ENCODE measurements at places on chromosomes 7 and 10.

DNA sequence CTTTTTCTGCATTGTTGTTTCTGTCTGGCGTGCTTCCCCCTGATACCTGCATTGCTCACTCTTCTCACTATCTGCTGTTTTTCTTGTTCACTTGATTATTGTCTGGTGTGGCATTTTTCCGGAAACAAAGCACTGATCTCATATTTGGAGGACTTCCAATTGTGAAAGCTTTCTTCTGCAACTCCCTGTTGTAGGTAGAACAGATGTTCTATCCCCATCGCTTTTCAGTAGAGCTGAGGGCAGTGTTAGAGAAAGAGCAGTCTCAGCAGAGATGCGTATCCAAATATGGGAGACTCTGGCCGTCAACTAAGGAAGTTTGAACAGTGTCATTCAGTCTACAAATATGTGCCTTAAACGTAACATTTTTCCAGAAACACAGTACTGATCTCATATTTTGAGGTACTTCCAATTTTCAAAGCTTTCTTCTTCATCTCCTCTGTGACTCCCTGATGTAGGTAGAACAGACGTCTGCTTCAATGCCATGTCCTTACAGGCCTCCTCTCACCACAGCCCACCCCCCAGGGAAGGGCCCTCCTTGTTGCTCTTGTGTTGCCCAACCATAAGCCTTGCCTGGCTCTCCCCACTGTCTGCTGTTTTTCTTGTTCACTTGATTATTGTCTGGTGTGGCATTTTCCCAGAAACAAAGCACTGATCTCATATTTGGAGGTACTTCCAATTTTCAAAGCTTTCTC lies 27.1 kb upstream of the GJD4 start:
- no peaks in the 10 kb centered on the region for H3K27me3 ChIP-seq
- no peaks in the 10 kb centered on the region for H3K4me1 ChIP-seq
- no peak overlapping the region for H3K4me3 ChIP-seq
- H3K36me3 ChIP-seq: peaks cover 25% of the 10 kb centered on the region
- DNase-seq: no peak

DNA sequence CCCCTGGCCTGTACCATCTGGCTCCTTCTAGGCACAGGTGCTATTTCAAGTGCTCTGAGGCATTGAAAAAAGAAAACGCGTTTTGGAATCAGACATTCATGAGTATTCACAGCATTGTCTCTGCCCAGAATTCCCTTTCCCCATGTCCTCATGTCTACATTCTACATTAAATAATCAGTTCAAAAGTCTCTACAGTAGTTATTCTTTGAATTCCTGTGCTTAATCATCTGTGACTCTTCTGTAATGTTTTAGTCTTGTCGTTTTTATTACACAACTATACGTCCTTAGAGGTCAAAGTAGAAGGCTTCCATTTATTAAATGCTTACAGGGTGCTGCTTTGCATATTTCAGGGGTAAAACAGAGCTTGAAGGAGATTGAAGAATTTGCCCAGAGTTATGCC lies 95.7 kb downstream of the BICC1 start:
- H3K36me3 ChIP-seq: no peaks in the 10 kb centered on the region
- no peak for DNase-seq
- no peak overlapping the region for H3K27ac ChIP-seq
- H3K4me1 ChIP-seq: no peaks in the 10 kb centered on the region
- no peaks in the 10 kb centered on the region for H3K27me3 ChIP-seq

DNA sequence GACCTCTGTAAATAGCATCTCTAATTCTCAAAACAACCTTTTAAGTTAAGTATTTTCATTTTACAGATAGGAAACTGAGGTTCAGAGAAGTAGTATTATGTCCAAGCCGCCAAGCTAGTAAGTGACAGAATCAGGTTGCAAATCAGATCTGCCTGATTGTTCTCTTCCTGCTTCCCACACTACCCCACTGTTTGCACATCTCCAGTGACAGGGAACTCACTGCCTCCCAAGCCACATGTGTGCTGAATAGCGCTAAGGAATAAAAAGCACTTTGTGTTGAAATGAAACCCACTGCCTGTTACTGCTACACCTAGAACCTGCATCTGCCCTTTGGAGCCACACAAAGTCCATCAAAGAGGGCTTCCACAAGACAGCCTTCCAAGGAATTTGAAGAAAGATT lies 45.1 kb upstream of the WDR11 start:
- H3K27me3 ChIP-seq: peaks cover 23% of the 10 kb centered on the region
- no peaks in the 10 kb centered on the region for H3K36me3 ChIP-seq
- H3K4me1 ChIP-seq: no peaks in the 10 kb centered on the region
- H3K4me3 ChIP-seq: no peak overlapping the region
- no peak overlapping the region for H3K27ac ChIP-seq

- H3K36me3 ChIP-seq: peaks cover 14% of the 10 kb centered on the region
- H3K4me1 ChIP-seq: peaks cover 16% of the 10 kb centered on the region
- no peaks in the 10 kb centered on the region for H3K27me3 ChIP-seq
- H3K4me3 ChIP-seq: peak overlapping the region; percentile 93
- H3K27ac ChIP-seq: peak overlapping the region; percentile 96
- DNase-seq: peak; percentile 54
Observed at GRCh38 chr10:95906677-95907455, 909 bp upstream of the CC2D2B start.

DNA sequence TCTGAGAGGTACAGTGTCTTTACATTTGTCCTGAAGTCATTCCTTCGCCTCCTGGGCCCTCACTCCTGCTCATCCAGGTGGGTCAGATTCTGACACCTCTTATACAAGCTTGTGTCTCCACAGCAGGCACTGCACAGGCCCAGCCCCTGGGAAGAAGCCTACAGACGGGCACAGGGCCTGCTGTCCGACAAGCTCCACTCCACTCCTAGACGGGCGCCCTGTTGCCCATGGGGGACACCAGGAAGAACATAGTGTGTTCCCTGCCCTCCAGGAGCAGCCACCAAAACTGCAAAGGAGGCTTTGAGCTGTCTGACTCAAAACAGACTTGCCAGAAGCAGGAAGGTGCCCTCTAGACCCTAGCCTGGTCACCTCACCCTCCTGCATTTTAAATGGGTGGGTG lies 45.6 kb upstream of the SLC29A3 start:
- H3K4me3 ChIP-seq: no peak overlapping the region
- H3K4me1 ChIP-seq: no peaks in the 10 kb centered on the region
- DNase-seq: no peak
- no peak overlapping the region for H3K27ac ChIP-seq
- no peaks in the 10 kb centered on the region for H3K27me3 ChIP-seq
- H3K36me3 ChIP-seq: no peaks in the 10 kb centered on the region

GRCh38 chr7:936386-937054 lies 18.0 kb downstream of the ADAP1 start:
- no peaks in the 10 kb centered on the region for H3K27me3 ChIP-seq
- H3K36me3 ChIP-seq: peaks cover 49% of the 10 kb centered on the region
- peak overlapping the region; percentile 88 for H3K27ac ChIP-seq
- peaks cover 42% of the 10 kb centered on the region for H3K4me1 ChIP-seq
- H3K4me3 ChIP-seq: peak overlapping the region; percentile 33

GRCh38 chr7:112199035-112199655 lies 7.1 kb downstream of the DOCK4 start:
- no peak overlapping the region for H3K27ac ChIP-seq
- H3K27me3 ChIP-seq: peaks cover 81% of the 10 kb centered on the region
- no peaks in the 10 kb centered on the region for H3K36me3 ChIP-seq
- no peak for DNase-seq
- no peak overlapping the region for H3K4me3 ChIP-seq
- H3K4me1 ChIP-seq: peaks cover 16% of the 10 kb centered on the region

- no peaks in the 10 kb centered on the region for H3K36me3 ChIP-seq
- no peaks in the 10 kb centered on the region for H3K27me3 ChIP-seq
- H3K4me1 ChIP-seq: no peaks in the 10 kb centered on the region
- H3K27ac ChIP-seq: no peak overlapping the region
- H3K4me3 ChIP-seq: no peak overlapping the region
- DNase-seq: no peak
Observed at GRCh38 chr10:18875477-18875876, 173.1 kb upstream of the MALRD1 start.

GRCh38 chr7:79406371-79406770 lies 47.1 kb downstream of the MAGI2 start:
- H3K27me3 ChIP-seq: no peaks in the 10 kb centered on the region
- no peaks in the 10 kb centered on the region for H3K36me3 ChIP-seq

DNA sequence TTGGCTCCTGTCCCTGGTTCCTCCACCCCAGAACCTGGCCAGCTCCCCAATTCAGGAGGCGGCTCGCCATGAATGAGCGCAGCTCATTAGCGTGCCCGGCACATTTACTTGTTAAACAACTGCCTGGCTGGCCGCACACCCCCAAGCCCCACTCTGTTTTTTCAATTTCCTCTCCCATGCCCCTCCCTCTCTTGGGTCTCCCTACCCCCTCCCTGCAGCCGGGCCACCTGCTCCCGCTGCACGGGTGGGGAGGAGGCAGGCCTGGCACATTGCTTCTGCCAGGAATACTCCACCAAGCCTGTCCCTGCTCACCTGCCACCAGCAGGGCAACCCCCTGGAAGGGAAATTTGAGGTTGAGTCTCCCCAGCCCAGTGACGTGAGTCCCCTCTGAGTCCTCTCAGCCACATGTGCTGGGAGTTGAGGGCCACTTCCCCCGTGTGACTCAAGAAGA lies 2.5 kb upstream of the SLIT1 start:
- no peak overlapping the region for H3K27ac ChIP-seq
- no peak overlapping the region for H3K4me3 ChIP-seq
- peaks cover 8% of the 10 kb centered on the region for H3K4me1 ChIP-seq
- DNase-seq: no peak
